ENCODE measurements at places on chromosomes 11 and 22.
A peak's percentile ranks its signal among the peaks of the same experiment; 100 is the strongest.

DNA sequence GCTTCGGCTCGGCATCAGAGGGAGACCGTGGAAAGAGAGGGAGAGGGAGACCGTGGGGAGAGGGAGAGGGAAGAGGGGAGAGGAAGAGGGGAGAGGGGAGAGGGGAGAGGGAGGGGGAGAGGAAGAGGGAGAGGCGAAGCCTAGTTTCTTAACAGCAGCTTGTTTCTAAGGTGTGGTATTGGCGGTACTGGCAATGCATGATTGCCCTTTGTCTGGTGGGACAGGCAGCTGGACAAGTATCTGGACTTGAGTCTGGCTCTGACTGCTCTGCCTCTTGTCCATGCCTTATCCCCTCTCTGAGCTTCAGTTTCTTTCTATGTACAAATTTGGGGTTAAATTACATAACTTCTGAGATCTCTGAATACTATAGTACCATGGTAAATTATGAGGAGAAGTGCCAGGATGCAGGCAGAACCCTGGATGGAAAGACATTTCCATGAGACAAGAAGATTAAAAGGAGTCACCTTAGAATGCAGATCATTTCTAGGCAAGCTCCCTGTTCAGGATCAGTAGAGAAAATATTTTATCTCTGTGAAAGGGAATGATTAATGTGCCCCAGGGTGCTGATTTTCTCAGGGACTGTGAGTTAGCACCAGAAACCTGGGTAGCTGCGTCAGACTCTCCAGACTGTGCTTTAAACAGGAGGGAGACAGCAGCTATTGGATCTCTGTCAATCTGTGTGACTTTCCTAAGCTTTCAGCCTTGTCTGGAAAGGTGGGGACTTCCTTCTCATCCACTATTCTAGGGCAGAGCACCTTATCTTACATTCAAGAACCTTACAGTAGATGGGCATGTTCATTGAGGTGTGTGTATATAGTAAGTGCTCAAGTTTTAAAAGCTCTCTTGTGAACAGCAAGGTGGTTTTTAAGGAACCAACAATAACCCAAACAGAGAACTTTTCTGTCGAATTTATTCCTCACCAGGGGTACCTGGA lies 31.9 kb upstream of the CCDC90B start:
- no peak for DNase-seq

DNA sequence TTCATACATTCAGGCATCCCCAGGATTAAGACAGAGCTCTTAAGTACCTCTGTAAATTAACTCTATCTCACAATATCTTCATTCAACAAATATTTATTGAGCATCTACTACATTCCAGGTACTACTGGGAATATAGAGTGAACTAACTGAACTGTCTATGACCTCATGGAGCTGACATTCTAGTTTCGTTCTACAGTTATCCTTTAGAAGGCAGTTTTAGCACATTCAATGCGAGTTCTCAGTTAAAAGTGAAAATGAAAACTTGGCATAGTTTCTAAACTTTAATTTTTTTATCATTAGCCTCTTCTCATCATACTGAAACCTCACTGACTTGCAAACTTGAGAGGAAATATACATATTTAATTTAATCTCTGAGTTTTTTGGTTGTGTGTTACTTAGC lies 10.7 kb upstream of the MS4A6E start:
- no peak for DNase-seq

GRCh38 chr11:89489930-89490329 lies 1.2 kb downstream of the NOX4 start:
- no peak for DNase-seq

- DNase-seq: peak; percentile 15
Observed at GRCh38 chr11:97974798-97975498, 1045.8 kb upstream of the CNTN5 start.

GRCh38 chr11:125174686-125175085 lies 10.1 kb downstream of the PKNOX2 start:
- DNase-seq: no peak

- DNase-seq: no peak
Observed at GRCh38 chr11:123700772-123701171, 40.7 kb downstream of the ZNF202 start.

DNA sequence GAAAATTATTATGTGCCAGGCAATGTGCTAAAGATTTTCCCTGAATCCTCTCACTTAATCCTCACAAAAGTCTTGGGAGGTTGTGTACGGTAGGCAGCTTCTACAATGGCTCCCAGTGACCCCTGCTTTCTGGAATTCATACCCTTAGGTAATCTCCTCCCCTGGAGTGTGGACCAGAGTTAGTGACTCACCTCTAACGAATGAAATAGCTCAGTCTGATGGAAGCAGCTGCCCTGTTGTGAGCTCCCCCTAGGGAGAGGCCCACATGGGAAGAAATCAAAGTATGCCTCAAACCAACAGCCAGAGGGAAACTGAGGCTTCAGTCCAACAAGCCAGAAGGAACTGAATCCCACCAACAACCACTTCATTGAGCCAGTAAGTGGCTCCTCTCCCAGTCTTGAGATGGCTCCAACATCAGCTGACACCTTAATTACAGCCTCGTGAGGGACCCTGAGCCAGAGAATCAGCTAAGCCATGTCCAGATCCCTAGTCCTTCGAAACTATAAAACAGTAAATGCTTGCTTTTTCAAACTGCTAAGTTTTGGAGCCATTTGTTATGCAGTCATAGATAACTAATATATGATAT lies 98.9 kb upstream of the ISX start:
- peak; percentile 84 for DNase-seq

DNA sequence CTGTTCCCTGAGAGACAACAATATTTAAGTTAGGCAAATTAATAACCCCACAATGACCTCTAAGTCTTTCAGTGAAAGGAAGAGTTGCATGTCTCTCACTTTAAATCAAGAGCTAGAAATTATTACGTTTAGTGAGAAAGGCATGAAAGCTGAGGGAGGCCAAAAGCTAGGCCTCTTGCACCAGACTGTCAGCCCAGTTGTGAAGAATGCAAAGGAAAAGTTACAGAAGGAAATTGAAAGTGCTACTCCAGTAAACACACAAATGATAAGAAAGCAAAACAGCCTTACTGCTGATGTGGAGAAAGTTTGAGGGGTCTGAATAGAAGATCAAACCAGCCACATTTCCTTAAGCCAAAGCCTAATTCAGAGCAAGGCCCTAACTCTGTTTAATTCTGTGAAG lies 45.0 kb downstream of the BBOX1 start:
- DNase-seq: no peak

- DNase-seq: no peak
Observed at GRCh38 chr11:113409526-113409925, 21.9 kb downstream of the ANKK1 start.

GRCh38 chr11:129846508-129847335 lies 31.1 kb downstream of the TMEM45B start:
- peak; percentile 98 for DNase-seq

DNA sequence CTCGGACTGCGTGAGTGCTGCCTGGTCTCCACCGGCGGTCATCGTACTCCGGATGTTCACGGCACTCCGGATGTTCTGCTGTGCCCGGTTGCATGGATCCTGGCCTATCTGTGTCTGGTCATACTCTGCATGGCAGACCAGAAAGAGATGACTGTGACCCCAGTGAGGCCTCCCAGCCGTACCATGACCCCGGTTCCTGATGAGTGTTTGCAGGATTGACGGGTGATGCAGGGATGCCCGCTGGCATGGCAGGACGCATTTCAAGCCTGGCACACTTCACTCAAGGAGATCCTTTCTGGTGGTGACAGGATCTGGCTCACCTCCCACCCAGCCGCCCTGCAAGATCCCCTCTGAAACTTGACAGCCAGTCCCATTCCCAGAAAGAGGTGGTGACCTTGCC lies 6.3 kb downstream of the GLB1L2 start:
- no peak for DNase-seq

GRCh38 chr22:50445071-50445879 lies 29.6 kb downstream of the SBF1 start:
- no peak for DNase-seq

- no peak for DNase-seq
Observed at GRCh38 chr11:94560834-94561233, 6.3 kb upstream of the PIWIL4 start.

DNA sequence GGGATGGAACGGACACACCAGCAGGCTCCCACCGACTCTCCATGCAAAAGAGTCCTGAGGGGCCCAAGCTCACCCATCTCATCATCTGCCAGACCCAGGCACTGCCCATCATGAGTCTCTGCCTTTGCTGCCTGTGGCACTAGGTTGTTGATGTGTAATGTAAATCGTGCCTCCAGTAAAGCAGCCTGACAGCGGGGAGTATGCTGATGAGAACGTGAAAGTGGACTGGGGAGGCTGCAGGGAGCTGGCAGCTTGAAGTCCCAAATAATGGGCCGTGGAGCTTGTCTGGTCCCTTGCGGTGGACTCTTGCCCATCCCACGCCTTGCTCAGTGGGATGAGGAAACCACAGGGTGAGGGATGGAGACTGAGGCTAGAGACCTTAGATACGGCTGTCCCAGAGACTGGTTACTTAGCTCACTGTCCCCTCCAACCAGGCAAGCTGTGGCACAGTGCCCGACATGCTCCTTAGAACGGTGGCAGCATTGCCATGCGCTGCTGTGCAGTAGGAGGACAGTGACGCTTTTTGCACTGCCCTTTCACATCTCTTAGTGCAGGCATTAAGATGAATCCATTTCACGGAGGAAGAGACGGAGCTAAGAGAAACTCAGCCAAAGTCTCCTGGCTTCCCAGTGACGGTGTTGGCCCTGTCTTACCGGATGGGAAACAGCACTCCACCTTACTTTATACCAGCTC lies 39.6 kb upstream of the PLET1 start:
- no peak for DNase-seq

- peak; percentile 41 for DNase-seq
Observed at GRCh38 chr11:14644226-14645014, 816 bp downstream of the PDE3B start.

- no peak for DNase-seq
Observed at GRCh38 chr11:79242616-79243015, 198.2 kb downstream of the TENM4 start.

- no peak for DNase-seq
Observed at GRCh38 chr22:50315289-50316113, 8.1 kb upstream of the PLXNB2 start.

- DNase-seq: no peak
Observed at GRCh38 chr11:34124885-34125668, 19.6 kb downstream of the NAT10 start.

DNA sequence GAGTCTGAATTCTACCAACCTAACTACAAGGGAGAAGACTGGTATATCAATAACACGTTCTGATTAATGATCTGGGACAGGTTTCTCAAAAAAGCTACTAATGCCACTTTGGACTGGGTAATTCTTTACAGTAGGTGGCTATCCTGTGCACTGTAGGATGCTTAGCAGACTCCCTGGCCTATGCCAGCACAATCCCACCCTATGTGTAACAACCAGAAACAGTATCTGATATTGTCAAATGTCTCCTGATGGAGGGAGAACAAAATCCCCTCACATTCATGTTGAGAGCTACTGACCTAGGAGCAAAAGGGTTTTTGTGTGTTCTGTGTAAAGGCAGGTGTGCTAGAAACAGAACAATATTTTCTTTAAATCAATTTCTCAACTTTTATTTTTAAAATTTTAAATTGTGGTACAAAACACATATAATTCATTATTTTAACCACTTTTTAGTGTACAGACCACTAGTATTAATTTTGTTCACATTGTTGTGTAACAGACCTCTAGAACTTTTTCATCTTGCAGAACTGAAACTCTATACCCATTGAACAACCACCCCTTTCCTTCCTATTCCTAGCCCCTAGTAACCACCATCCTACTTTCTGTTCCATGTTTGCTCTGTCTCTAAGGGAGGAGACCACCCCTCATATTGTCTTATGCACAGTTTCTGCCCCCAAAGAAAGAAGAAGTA lies 2.1 kb upstream of the MS4A6A start:
- DNase-seq: no peak

DNA sequence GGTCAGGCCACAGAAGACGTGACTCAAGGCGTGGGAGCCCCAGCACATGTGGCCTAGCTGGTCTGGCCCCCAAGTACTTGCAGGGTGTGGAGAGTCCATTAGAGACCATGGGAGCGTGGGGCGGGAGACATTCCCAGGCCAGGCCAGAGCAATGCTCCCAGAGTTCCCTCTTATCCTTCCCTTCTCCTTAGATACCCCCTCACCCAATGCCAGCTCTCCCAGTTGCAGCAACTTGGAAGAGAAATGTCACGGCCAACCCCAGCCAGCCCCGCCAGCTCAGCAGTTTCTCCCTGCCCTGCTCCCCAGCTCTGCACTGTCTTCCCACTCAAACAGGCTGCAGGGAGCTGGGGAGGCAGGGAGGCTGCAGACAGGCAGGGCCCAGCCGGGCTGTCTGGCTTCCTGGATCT lies 65.4 kb upstream of the TSPAN18 start:
- no peak for DNase-seq

- no peak for DNase-seq
Observed at GRCh38 chr11:61495801-61496601, 12.5 kb upstream of the LRRC10B start.

Measured in M059J (cell line).